Type B pancreatic cell (in vitro differentiated cells): ENCODE measurements at places on chromosomes 2 and 18. TPM values are rescaled to one million over a fixed set of nuclear protein-coding genes. Genes with fewer than 3 reads are reported as not detected.

Gene FAM110C
- total RNA-seq = 2.3 and 2.6 TPM in 2 replicates

Gene STON1
- 4.3 and 15.7 TPM in 2 replicates for total RNA-seq

GRCh38 chr2:226690461-226691024 lies 109.1 kb downstream of the IRS1 start:
- no peak overlapping the region for H3K4me3 ChIP-seq
- no peaks in the 10 kb centered on the region for H3K27me3 ChIP-seq
- no peaks in the 10 kb centered on the region for H3K36me3 ChIP-seq
- H3K4me1 ChIP-seq = peaks cover 24% of the 10 kb centered on the region
- H3K27ac ChIP-seq = no peak overlapping the region

GRCh38 chr2:31373127-31373526 lies 41.4 kb downstream of the XDH start:
- H3K27ac ChIP-seq = no peak overlapping the region
- no peak overlapping the region for H3K4me3 ChIP-seq
- DNase-seq = no peak
- H3K4me1 ChIP-seq = no peaks in the 10 kb centered on the region
- no peaks in the 10 kb centered on the region for H3K36me3 ChIP-seq

Gene REEP1
- 6.4 and 14.1 TPM in 2 replicates for total RNA-seq

GRCh38 chr2:201631041-201631440 lies 12.3 kb downstream of the TMEM237 start:
- H3K4me3 ChIP-seq = no peak overlapping the region
- no peak for DNase-seq
- H3K36me3 ChIP-seq = peaks cover 34% of the 10 kb centered on the region
- H3K4me1 ChIP-seq = no peaks in the 10 kb centered on the region
- no peak overlapping the region for H3K27ac ChIP-seq

Gene INPP5D
- total RNA-seq = 18.3 and 40.8 TPM in 2 replicates

Gene TACR1
- total RNA-seq = 0.88 and 1.5 TPM in 2 replicates

DNA sequence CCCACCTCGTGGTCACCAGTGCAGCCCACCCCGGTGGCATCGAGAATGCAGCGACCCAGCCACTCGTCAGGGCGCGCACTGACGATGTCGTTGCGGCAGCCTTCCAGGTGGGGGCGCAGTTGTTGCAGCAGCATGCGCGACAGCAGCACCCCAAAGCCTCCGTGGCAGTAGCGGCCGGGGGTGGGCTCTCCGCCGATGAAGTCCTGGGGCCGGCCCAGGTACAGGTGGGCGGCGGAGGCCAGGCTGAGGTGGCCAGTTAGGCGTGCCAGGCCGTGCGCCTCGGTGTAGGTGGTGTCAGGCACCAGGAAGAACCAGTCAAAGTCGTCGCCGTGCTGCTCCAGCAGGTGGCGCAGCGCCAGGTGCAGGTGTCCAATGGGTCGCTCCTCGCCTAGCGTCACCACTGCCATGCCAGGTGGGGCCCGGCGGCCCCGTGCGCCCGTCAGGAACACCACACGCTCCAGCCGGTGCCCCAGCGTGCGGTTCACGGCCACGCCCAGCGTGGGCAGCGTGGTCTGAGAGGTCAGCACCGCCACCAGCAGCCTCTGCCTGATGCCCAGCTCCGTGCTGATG lies 1.9 kb downstream of the CHPF start:
- peak overlapping the region; percentile 88 for H3K4me3 ChIP-seq
- H3K27ac ChIP-seq = peak overlapping the region; percentile 87
- H3K4me1 ChIP-seq = peaks cover 18% of the 10 kb centered on the region
- peaks cover 3% of the 10 kb centered on the region for H3K36me3 ChIP-seq
- H3K27me3 ChIP-seq = peaks cover 5% of the 10 kb centered on the region
- peak; percentile 90 for DNase-seq

- H3K36me3 ChIP-seq = no peaks in the 10 kb centered on the region
- peaks cover 9% of the 10 kb centered on the region for H3K4me1 ChIP-seq
- H3K4me3 ChIP-seq = peak overlapping the region; percentile 27
- no peak for DNase-seq
These were observed 6.9 kb downstream of the ACYP2 start for GRCh38 chr2:54122171-54122935.

GRCh38 chr2:240434728-240435456 lies 571 bp upstream of the GPC1 start:
- H3K4me3 ChIP-seq = peak overlapping the region; percentile 89
- peaks cover 6% of the 10 kb centered on the region for H3K27me3 ChIP-seq
- H3K27ac ChIP-seq = peak overlapping the region; percentile 89
- DNase-seq = peak; percentile 89

- peaks cover 15% of the 10 kb centered on the region for H3K36me3 ChIP-seq
- H3K27me3 ChIP-seq = no peaks in the 10 kb centered on the region
- peaks cover 60% of the 10 kb centered on the region for H3K4me1 ChIP-seq
These were observed 38.6 kb upstream of the ZFP36L2 start for GRCh38 chr2:43265001-43265400.

- H3K4me3 ChIP-seq = no peak overlapping the region
- peaks cover 31% of the 10 kb centered on the region for H3K36me3 ChIP-seq
- DNase-seq = no peak
- no peaks in the 10 kb centered on the region for H3K27me3 ChIP-seq
These were observed 22.9 kb downstream of the ZNF532 start for GRCh38 chr18:58887613-58887963.

Gene MYL1
- 4.9 TPM in 1 of 2 replicates, not detected in the other for total RNA-seq

DNA sequence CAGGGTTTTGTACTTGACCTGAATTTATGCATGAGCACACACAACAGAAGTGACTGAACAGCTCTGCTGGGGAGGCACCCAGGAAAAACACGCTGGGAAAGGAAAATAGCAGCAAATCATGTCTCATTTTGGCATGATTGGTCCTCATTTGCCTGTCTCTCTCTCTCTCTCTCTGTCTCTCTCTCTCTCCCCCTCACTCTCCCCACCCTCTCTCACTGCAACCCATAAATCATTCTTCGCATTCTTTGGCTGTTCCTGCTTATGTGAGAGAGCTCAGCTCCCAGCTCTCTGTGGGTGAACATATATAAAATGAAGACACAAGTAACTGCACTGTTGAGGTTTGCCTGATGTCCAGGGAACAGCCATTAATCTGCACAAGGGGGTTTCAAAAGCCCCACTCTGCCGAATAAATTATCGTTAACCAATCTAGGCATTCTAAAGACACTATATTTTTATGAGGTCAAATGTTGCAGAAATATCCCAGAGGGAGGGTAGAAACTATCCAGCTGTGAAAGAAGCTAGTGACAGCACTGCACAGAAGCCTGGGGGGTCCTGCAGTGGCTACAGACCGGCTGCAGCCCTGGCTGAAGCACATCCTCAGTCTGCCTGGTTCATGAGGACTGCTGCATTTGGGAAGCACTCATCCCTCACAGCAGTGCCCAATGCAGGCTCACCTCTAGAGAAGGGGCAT lies 260.3 kb downstream of the AFF3 start:
- no peaks in the 10 kb centered on the region for H3K36me3 ChIP-seq
- H3K4me3 ChIP-seq = peak overlapping the region; percentile 61
- H3K4me1 ChIP-seq = peaks cover 49% of the 10 kb centered on the region
- DNase-seq = no peak
- peak overlapping the region; percentile 70 for H3K27ac ChIP-seq
- H3K27me3 ChIP-seq = peaks cover 6% of the 10 kb centered on the region

DNA sequence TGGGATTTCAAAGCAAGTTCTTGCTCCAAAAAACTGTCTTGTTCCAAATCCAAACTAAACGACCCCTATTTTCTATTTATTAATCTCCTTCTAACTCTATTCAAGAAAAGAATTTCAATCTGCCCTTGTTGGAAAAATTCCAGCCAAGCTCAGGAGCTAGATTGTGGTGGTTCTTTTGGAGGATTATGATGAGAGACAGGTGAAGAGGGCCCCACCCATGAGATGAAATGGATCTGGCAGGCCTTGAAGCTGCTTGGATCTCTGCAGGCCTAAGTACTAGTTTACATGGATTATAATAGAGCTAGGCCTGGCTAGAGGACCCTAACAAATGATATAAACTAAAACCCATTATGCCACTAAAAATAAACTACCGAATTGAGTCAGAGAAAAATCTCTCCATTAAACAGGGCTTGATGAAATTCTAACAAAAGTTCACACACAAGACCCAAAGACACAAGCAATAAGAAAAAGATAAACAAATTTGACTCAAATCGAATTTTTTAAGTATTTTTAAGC lies 101.6 kb downstream of the GFPT1 start:
- H3K4me3 ChIP-seq = no peak overlapping the region
- no peak overlapping the region for H3K27ac ChIP-seq
- H3K4me1 ChIP-seq = no peaks in the 10 kb centered on the region

DNA sequence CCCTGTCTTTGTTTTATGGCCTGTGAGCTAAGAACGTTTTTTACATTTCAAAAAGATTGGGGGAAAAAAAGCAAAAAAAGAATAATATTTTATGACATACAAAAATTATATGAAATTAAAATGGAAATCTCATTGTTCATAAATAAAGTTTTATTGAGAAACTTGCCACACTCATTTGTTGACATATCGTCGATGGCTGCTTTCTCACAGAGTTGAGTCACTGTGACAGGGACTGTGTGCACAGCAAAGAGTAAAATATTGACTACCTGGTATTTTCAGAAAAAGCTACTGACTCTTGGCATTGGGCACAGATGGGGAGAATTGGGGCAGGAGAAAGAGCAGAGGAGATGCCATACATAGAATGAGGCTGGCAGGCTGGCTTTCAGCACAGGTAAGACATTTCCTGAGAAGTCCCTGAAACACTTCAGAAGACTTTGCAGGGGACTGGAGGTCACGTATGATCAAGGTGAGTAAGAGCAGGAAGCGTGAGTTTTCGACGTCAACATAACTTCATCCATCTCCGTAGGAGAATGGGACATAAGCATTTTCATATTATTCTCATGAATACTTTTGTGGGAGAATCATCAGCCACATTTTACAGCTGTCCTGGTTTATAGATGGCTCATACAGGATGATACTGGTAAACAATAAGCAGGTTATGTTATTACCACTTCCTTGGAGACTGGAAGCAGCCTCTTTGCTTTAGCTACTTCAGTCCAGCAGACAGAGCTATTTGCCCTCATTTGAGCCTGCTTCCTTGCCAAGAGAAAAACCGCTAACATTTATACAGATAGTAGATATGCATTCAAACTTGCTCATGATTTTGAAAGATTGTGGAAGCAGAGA lies 32.5 kb upstream of the PUM2 start:
- H3K27me3 ChIP-seq = peaks cover 4% of the 10 kb centered on the region
- H3K36me3 ChIP-seq = no peaks in the 10 kb centered on the region
- H3K4me3 ChIP-seq = no peak overlapping the region
- no peak for DNase-seq

GRCh38 chr2:27627963-27628766 lies 647 bp downstream of the CCDC121 start:
- no peak for DNase-seq
- no peak overlapping the region for H3K27ac ChIP-seq
- peaks cover 15% of the 10 kb centered on the region for H3K36me3 ChIP-seq
- no peak overlapping the region for H3K4me3 ChIP-seq
- peaks cover 12% of the 10 kb centered on the region for H3K4me1 ChIP-seq

DNA sequence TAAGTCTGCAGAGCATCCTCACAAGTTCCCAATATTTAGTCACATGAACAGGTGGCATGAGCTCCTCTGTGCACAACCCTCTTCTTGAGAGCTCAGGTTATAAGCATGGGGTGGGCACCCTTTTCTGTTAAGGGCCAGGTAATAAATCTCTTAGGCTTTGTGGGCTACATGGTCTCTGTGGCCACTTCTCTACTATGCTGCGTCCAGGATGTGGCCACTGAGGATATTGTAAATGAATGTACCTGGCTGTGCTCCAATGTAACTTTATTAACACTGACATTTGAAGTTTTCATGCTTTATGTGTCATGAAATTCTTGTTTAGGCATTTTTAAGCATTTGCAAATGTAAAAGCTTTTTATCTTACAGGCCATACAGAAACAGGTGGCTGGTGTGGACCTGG lies 116.8 kb upstream of the ST6GAL2 start:
- H3K4me3 ChIP-seq = no peak overlapping the region
- H3K27ac ChIP-seq = no peak overlapping the region
- H3K27me3 ChIP-seq = peaks cover 26% of the 10 kb centered on the region
- peaks cover 5% of the 10 kb centered on the region for H3K4me1 ChIP-seq

DNA sequence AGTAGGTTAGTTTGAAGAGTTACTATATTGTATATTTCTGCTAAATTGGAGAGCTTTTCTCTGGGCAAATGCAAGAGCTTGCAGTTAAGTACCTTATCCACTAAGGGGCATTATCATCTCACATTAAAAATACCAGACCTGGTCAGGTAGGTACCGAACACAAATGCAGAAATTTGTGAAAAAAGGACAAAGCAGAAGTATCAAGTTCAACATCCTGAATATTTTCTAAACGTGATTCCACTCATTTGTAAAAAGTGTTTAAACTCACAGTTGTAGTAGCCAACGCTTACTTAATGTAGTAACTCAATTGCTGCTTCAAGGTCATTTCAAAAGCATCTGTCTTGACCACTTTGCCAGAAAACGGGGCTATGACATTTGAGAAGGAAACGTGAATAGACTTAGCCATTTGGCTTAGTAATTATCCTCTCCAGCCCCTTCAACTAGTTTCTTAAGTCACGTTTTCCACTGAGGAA lies 52.1 kb downstream of the CYRIA start:
- no peaks in the 10 kb centered on the region for H3K27me3 ChIP-seq
- H3K4me1 ChIP-seq = peaks cover 12% of the 10 kb centered on the region
- no peak for DNase-seq
- no peak overlapping the region for H3K27ac ChIP-seq
- peaks cover 3% of the 10 kb centered on the region for H3K36me3 ChIP-seq
- H3K4me3 ChIP-seq = no peak overlapping the region

Gene DTNA
- total RNA-seq = 8.6 and 23.6 TPM in 2 replicates

GRCh38 chr18:420661-421246 lies 79.7 kb downstream of the COLEC12 start:
- H3K27me3 ChIP-seq = no peaks in the 10 kb centered on the region
- no peaks in the 10 kb centered on the region for H3K36me3 ChIP-seq
- DNase-seq = no peak
- H3K4me1 ChIP-seq = peaks cover 46% of the 10 kb centered on the region
- no peak overlapping the region for H3K4me3 ChIP-seq

Gene CKAP2L
- total RNA-seq = 9.7 and 25.4 TPM in 2 replicates

DNA sequence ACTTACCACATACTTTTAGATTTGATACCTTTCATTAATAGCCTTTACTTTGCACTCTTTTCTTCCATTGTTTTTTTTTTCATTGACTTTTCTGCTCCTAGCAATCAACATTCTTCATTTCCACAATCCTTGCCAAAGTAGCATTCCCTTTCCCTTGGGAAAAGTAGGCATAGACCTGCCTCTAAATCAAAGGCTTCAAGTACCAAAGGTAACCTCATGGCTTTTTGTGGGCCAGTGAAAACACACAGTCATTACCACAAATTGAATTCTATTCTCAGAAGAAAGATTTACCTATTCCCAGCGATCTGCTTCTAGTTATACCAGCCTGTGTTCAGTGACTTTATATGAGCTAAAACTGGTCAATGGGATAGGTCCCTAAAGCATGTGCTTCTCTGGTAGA lies 109.2 kb downstream of the SOCS6 start:
- no peak overlapping the region for H3K4me3 ChIP-seq
- DNase-seq = no peak
- no peaks in the 10 kb centered on the region for H3K4me1 ChIP-seq
- no peak overlapping the region for H3K27ac ChIP-seq
- no peaks in the 10 kb centered on the region for H3K27me3 ChIP-seq

Gene CCDC85A
- total RNA-seq = 2.1 and 5.4 TPM in 2 replicates

GRCh38 chr2:212154477-212154878 lies 384.1 kb downstream of the ERBB4 start:
- no peaks in the 10 kb centered on the region for H3K36me3 ChIP-seq
- H3K4me3 ChIP-seq = no peak overlapping the region
